Activated naive CD8-positive, alpha-beta T cell treated with anti-CD3 and anti-CD28 coated beads, Interleukin-2, amount 10 ng/mL, durations not matched to agents 7 days and 5 days (primary cell): ENCODE measurements at places on chromosomes 3 and 15. TPM values are rescaled to one million over a fixed set of nuclear protein-coding genes. Genes with fewer than 3 reads are reported as not detected.
A peak's percentile ranks its signal among the peaks of the same experiment; 100 is the strongest.

- H3K4me3 ChIP-seq, result no peak overlapping the region
- no peak for DNase-seq
- no peak overlapping the region for H3K27ac ChIP-seq
- no peaks in the 10 kb centered on the region for H3K4me1 ChIP-seq
Observed at GRCh38 chr3:36650271-36650671, 114.1 kb downstream of the DCLK3 start.

The CYP8B1 gene
- not detected for total RNA-seq

DNA sequence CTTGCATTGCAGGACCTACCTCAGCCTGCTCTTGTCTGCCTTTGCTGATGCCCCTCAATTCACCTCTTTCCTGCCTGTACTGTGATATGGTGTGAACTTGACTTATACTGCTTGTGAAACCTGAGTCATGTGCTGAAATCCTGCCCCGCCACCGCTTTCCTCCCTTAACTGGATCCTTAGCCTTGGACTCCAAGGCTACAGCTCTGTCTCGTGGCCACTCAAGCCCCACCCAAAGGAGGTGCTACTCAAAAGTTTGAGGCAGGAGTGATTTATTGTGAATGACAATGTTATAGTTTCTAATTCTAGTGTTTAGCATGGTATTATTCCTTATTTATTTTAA is 56.1 kb downstream of the MYZAP start:
- peaks cover 16% of the 10 kb centered on the region for H3K4me1 ChIP-seq
- H3K27me3 ChIP-seq, result peaks cover 14% of the 10 kb centered on the region
- H3K36me3 ChIP-seq, result no peaks in the 10 kb centered on the region
- H3K27ac ChIP-seq, result no peak overlapping the region
- DNase-seq, result no peak

DNA sequence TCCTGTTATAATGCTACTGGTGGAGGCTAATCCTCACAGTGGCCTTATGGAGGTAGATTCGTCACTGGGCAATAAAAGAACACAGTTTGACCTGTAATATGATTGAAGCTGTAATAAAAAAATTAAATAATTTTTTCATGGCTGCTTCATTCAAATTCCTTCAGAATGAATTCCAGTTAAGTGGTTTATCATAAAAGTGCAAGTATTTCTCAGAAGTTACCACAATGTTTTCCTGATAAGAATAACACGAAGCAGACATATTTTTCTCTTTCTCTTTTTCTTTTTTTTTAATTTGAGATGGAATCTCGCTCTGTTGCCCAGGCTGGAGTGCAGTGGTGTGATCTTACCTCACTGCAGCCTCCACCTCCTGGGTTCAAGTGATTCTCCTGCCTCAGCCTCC is 15.6 kb downstream of the B4GALT4 start:
- H3K4me3 ChIP-seq, result peak overlapping the region; percentile 25
- DNase-seq, result no peak
- no peak overlapping the region for H3K27ac ChIP-seq
- no peaks in the 10 kb centered on the region for H3K27me3 ChIP-seq
- peaks cover 2% of the 10 kb centered on the region for H3K4me1 ChIP-seq
- peaks cover 45% of the 10 kb centered on the region for H3K36me3 ChIP-seq

GRCh38 chr3:37813403-37813802 is 48.3 kb upstream of the CTDSPL start:
- H3K4me3 ChIP-seq, result no peak overlapping the region
- H3K36me3 ChIP-seq, result no peaks in the 10 kb centered on the region
- no peak overlapping the region for H3K27ac ChIP-seq
- no peak for DNase-seq
- no peaks in the 10 kb centered on the region for H3K4me1 ChIP-seq
- peaks cover 6% of the 10 kb centered on the region for H3K27me3 ChIP-seq

The SLCO3A1 gene
- total RNA-seq, result 29.2 TPM
